Endothelial cell of coronary artery (primary cell): ENCODE measurements at places on chromosomes 2 and 18. TPM values are rescaled to one million over a fixed set of nuclear protein-coding genes. Genes with fewer than 3 reads are reported as not detected.

SUPT7L gene
- total RNA-seq, result 12.6 and 16.0 TPM in 2 replicates

DAW1 gene
- 6.6 and 15.2 TPM in 2 replicates for total RNA-seq

SPP2 gene
- not detected in 2 replicates for total RNA-seq

LRRC30 gene
- not detected in 2 replicates for total RNA-seq

MDH1B gene
- total RNA-seq, result 0.28 and 0.72 TPM in 2 replicates

RIT2 gene
- total RNA-seq, result not detected in 2 replicates

TACR1 gene
- not detected in 2 replicates for total RNA-seq

BOLL gene
- total RNA-seq, result not detected in 2 replicates

IL37 gene
- not detected in 2 replicates for total RNA-seq

TTC31 gene
- total RNA-seq, result 6.8 and 9.5 TPM in 2 replicates

FEV gene
- not detected in 2 replicates for total RNA-seq

CCBE1 gene
- total RNA-seq, result 1.5 and 5.7 TPM in 2 replicates

NT5C1B gene
- total RNA-seq, result not detected in 2 replicates

AKAIN1 gene
- not detected in 2 replicates for total RNA-seq
